Activated CD8-positive, alpha-beta memory T cell treated with anti-CD3 and anti-CD28 coated beads for 48 hours (primary cell): ENCODE measurements at places on chromosomes 6 and 20.

DNA sequence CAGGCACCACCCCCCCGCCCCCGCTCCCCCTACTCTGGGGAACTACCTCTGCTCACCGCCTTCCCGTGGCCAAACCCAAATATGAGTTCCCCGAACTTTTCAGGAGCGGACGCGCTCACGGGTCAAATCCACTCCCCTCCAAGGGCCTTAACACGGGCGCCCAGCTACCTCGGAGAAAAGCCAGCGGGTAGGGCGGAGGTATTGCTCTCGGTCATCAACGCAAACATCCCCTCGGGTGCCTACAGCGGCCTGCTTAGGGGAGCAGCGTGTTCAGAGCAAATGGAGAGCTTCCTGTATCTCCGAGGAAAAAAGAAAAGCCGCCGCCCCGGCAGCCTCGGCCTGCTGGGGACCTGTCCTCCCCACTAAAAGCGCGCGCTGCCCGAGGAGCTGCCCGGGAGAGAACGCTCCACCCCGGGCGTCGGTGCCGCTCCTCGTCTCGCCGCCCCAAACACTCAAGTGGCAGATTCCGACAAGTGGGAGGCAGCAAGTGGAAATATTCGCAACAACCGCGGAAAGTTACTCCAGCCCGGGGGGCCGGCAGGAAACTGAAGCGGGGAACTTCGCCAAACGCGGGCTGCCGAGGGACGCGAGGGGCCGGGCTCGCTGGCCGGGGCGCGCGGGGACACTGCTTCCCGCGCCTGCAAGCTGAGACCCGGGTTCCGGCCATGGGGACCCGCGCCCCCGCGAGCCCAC, 699 bp downstream of the PTPRT start:
- no peak for DNase-seq

- no peak for DNase-seq
Measured at GRCh38 chr6:49951926-49952325, 12.0 kb downstream of the DEFB114 start.

- no peak for DNase-seq
Measured at GRCh38 chr6:129033581-129033980, 150.6 kb downstream of the LAMA2 start.

GRCh38 chr20:3227936-3228749, 10.8 kb downstream of the SLC4A11 start:
- no peak for DNase-seq

GRCh38 chr6:30754631-30755030, 10.3 kb upstream of the IER3 start:
- DNase-seq, result no peak

GRCh38 chr20:36658300-36658699, 12.3 kb upstream of the SLA2 start:
- no peak for DNase-seq
